Activated CD4-positive, alpha-beta memory T cell treated with anti-CD3 and anti-CD28 coated beads, Interleukin-2, amount 10 ng/mL, durations not matched to agents 7 days and 5 days (primary cell): ENCODE measurements at places on chromosomes 7 and 10.

- DNase-seq: no peak
These were observed 147.1 kb upstream of the GDF10 start for GRCh38 chr10:47152861-47153349.

GRCh38 chr10:122060250-122060649 lies 71.3 kb downstream of the TACC2 start:
- no peak for DNase-seq

DNA sequence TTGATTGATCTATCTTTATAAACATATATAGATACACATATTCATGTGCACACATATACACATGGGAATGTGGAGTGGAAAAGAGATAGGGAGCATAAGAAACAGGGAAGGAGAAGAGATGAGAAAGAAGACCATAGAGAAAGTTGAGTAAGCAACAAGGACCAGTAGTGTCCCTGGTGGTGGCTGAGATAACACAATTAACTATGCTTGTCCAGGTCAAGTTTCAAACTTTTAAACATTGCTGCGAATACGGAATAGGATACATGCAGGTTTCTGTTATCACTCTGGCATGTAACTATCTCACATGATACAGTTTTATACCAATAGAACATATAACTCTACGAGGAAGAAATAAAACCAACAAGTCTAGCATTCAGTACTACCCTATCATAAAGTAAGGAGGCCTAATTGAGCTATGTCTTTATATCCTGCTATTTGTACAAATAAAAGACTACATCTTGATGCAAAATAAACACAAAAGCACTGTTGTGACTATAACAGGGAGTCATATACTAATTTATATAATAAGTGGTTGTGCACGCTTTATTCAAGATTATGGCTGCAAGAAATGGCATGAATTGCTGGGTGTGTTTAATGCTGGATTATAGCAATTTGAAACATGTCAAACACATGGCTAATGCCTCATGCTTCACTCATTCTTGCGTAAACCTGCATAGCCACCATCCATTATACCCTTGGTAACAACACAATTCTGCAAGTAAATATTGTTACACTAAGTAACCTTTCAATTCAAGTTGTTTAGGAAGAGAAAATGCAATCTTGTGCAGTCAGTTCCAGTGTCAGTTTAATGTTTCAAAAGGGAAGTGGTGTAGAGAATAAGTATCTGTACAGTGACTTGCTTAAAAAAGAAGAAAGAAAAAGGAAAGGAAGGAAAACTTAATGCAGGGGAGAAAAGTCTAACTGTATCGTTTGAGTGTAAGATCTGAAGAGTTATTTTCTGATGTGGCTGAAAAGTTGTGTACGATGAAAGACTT lies 8.2 kb downstream of the FOXP2 start:
- no peak for DNase-seq

- no peak for DNase-seq
These were observed 60.2 kb downstream of the MAD1L1 start for GRCh38 chr7:2172311-2173188.

- DNase-seq: no peak
These were observed 10.0 kb upstream of the STK31 start for GRCh38 chr7:23700046-23700445.

GRCh38 chr7:17305387-17306171 lies 7.1 kb downstream of the AHR start:
- no peak for DNase-seq

- no peak for DNase-seq
These were observed 13.1 kb downstream of the LRRC4 start for GRCh38 chr7:128017862-128018845.

- DNase-seq: no peak
These were observed 707.8 kb downstream of the SUGCT start for GRCh38 chr7:40842641-40843040.

- no peak for DNase-seq
These were observed 60.9 kb upstream of the COL1A2 start for GRCh38 chr7:94333810-94334209.

DNA sequence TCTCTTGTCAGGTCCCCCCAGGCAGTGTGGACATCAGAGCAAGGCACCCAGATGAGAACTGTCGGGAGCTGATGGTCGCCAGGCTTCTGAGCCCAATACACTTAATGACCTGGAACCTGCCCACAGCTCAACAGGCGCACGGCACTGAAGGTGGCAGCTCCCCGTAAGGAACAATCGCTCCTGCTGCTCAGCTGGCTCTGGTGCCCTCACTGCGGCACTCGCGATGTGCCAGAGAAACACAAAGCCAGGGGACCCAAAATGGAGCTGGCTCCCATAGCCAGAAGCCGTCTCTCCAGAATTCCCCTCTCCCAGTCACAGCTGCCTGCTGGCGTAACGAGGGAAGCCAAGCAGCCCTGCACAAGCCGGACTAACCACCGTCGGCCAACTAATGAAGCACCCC lies 6.3 kb downstream of the CALN1 start:
- no peak for DNase-seq

GRCh38 chr10:92418221-92418620 lies 127.3 kb downstream of the MARCHF5 start:
- DNase-seq: no peak

DNA sequence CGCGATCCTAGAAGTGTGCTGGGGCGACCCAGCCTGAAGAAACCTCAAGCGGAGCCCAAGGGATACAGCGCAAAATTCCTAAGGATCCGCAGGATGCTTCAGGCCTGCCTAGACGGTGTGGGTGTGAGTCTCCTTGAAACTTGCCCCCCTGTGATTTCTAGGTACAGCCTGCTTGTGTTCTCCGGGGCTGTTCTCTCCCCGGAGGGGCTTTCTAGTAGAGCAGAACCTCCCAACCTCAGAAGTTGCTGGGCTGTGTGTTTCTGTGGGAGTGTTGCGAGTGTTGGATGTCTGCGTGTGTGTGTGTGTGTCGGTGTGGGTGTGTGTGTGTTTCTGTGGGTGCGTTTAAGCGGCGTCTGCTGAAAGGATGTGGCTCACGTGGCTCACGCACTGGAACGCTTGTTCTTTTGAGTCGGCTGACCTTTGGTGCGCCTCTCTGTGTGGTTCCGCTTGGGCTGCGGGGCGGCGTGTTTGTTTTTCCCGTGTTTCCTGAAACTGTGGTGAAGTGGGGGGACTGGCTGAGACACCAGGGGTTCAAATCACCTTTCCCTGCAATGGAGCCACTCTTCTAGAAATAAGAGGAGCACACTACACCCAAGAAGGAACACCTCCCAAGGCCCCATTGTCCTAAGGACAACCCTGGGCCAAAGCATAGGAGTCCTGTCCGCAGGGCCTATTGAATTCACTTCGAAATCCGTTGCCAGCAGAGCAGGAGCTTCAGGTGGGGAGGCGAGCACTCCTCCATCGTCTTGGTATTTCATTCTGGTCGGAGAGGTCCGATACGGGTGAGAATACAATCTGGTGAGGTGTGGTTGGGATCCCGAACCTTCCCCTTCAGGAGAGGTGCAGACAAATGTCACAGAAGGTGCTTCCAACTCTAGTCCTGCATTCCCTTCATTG lies 25.1 kb upstream of the ZNF273 start:
- peak; percentile 14 for DNase-seq

- DNase-seq: no peak
These were observed 8.4 kb downstream of the RARRES2 start for GRCh38 chr7:150332852-150333635.

DNA sequence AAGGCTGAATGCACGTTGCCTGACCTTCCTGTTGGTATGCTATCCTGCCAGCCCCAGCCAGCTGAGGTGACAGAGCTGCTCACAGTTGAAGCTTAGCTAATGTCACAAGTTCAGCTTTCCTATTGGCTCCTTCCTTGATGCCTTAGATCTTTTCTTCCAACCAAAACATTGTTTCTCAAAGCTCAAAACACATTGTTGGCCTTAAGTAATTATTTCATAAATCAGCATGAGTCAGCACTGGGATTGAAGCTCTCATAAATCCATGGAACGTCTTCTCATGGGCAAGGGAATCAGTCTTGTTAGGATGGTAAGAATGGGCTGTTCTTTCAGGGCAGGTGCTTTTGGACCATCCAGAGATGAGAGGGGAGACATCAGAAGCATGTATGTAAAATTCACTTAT lies 128.1 kb upstream of the SAMD8 start:
- no peak for DNase-seq

GRCh38 chr10:123666318-123667236 lies at the start of gene GPR26:
Gene GPR26 (plus strand): TSS chr10:123666355. CDS start chr10:123666408, 53 bp downstream.
- DNase-seq: no peak

GRCh38 chr7:14934839-14935238 lies 32.3 kb upstream of the DGKB start:
- DNase-seq: no peak

- DNase-seq: no peak
These were observed 7.3 kb downstream of the PGAM2 start for GRCh38 chr7:44057849-44058758.

DNA sequence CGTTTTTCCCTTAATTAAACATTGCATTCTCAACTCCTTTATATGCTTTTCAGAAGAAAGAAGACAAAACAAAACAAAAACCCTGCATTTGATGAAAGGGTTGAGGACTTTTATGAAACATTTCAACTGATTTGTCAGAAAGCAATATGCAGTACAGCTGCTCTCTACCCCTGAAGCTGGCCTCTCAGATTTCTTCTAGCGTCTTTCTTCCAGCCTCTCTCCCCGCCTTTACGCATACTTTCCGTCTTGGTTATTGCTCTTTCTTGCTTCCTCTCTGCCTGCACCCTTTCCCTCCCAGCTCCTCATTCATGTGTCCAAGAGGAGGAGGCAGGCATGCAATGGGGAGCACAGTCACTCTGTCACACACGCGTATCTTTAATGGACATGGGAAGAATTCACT lies 91.0 kb upstream of the COL1A2 start:
- DNase-seq: no peak

DNA sequence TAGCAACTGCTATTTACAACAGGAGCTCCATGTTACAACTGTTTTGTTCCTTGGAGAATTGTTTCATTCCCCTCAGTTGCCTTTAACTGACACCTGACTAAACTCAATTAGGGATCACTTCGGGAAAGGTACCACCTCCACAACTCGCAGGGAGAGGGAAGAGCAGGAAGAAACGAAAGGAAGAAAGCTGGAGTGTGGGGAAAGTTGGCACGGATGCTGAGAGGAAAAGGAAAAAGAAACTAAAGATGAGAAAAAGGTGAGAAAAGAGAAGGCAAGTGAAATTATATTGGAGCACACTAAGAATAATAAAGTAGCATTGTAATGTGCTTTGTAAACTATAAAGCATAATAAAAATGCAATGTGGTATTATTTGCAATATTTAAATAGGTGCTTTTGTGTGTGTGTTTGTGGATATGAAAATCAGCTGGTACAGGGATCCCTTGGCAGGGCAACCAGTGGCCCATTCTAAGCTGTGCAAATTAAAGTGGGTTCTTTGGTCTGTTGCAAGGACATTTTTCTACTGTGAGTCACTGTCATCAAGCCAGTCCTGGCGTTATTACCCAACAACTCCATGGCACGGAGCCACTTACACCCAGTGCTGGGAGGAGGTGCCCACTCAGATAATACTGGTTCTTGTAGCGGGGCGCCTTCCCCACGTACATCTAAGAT lies 45.9 kb downstream of the HIPK2 start:
- DNase-seq: no peak

DNA sequence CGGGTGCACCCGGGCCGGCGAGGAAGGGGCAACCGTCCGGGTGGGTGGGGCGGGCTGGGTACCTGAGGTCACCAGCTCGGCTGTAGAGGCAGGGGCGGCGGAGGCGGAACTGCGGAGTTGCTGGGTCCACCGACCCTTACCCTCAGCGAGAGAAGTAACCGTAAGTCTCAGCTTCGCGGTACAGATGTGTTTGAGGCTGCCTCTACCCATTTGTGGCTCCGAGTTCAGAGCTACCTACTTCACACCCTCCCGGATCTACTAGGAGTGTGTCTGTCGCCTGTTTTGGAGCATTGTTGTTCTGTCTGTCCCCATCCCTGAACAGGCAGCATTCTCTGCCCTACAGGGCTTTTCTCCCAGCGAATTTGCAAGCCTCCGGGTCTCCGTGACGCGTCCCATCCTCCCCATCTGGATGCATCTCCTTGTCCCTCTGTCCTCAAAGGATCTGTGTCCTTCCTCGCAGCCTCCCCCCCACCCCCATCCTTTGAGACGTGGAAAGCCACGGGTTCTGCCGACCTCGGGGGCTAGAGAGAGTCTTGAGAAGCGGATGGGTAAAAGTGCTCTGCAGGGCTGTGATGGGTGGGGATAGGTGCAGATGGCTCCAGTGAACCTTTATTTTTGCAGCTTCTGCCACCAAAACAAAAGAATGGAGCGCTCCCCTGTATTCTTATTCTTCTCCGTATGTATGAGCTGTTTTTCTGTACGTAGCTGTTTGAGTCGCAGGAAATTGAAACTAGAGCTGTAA lies 757 bp downstream of the ANKIB1 start:
- peak; percentile 39 for DNase-seq

DNA sequence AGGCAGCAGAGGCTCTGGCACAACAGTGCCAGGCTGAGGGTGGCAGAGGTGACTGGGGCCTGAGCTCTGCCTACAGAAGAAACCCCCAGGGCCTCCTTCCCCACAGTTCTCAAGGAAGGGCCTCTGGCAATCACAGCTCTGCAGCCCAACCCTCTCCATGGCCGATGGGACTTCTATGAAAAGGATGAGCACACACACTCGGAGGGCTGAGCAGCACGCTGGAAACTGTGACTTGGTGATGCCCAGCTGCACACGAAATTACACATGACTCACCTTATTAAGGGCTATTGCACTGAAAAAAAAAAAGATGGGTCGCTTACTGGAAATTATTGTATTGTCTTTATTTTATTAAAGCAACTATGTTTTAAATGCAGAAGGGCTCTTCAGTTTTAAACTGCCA lies 42.9 kb upstream of the LRRC18 start:
- no peak for DNase-seq

GRCh38 chr10:30435073-30435422 lies 1.1 kb downstream of the MAP3K8 start:
- DNase-seq: no peak

DNA sequence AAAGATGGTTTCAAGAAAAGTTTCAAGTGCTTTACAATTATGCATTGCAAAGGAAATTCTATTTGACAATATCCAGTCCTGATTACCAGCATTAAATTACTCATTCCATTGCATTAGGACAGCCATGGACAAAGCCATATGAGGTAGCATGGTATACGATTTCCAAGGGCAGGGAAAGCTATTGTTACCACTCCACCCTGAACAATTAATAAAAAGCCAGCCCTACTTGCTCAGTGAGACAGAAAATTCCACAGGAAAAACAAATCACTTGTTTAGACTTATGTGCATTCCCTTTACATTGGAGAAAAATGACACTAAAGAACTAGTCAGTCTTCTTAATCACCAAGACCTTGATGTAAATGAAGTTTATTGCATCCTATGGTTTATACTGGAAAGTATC lies 5.6 kb downstream of the CD36 start:
- DNase-seq: no peak

GRCh38 chr10:52019077-52019555 lies 295.0 kb upstream of the DKK1 start:
- DNase-seq: no peak

GRCh38 chr7:138978541-138979184 lies 2.5 kb downstream of the KIAA1549 start:
- no peak for DNase-seq
